ENCODE measurements at places on chromosomes 5 and 9. TPM values are rescaled to one million over a fixed set of nuclear protein-coding genes. Genes with fewer than 3 reads are reported as not detected.

DNA sequence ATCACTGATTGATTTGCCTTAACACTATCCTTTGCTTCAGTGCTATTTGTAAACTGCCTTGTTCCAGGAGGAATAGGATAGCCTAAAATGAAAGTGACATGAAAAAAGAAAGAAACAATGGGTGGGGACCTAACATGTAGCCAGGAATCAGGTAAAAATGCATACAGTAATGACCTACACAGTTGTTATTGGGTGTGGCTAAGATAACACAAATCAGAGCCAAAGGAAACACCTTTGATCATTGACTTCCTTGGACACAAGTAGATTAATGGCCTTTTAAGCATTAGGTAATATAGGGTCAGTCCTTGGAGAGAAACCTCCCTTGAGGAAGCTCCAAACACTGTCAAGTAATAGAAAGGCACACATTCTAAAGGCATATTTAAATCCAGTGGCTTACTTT lies 220.4 kb downstream of the TRPM3 start:
- H3K27me3 ChIP-seq, result no peaks in the 10 kb centered on the region
- no peak overlapping the region for H3K27ac ChIP-seq
- DNase-seq, result no peak
- H3K4me3 ChIP-seq, result no peak overlapping the region
- H3K4me1 ChIP-seq, result no peaks in the 10 kb centered on the region
- H3K36me3 ChIP-seq, result no peaks in the 10 kb centered on the region

DNA sequence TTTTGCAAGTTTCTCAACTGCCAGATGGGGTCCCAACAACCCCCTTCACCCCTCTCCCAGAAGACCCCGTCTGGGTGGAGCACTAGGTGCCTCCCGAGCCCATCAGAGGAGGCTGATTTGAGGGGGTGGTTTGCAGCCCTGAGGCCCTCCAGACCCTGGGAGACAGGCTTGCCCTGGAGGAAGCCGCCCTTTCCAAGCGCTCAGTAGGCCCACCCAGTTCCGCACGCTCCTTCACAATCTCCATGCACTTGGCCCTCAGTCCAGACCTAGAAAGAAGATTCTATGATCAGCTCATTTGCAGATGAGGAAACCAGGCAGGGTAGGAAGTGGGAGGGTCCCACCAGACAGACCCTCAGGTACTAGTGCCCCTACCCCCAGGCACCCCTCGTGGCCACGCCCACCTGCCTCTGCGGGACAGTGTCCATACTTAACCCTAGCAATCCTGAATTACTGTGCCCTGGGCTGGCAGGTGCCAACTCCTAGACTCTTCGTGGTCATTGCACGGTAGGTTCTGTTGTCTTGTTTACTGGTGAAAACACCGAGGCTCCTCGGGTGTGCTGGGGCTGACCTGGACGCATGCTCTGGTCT lies 22.3 kb downstream of the OR2V1 start:
- H3K36me3 ChIP-seq, result no peaks in the 10 kb centered on the region
- H3K27me3 ChIP-seq, result peaks cover 12% of the 10 kb centered on the region
- no peak overlapping the region for H3K27ac ChIP-seq
- no peak for DNase-seq
- no peak overlapping the region for H3K4me3 ChIP-seq
- H3K4me1 ChIP-seq, result no peaks in the 10 kb centered on the region

DNA sequence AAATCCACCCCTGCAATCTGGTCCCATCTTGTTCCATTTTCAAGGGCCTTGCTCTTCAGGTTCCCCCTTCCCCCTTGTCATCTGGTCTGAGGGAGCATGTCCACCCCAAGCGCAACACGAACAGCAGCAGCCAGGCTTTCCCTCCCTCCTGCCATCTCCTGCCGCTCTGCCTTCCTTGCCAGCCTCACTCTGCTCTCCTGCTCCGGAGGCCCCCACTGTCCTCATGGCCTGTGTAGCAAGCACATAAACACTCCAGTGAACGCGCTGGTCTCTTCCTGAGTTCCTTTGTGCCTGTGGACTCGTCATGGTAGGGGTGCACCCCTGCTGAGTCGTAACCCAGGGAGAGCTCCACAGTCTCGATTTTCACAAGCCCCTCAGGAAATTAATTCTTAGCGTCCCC lies 29.9 kb downstream of the TENT4A start:
- H3K36me3 ChIP-seq, result peaks cover 23% of the 10 kb centered on the region
- no peak overlapping the region for H3K27ac ChIP-seq
- no peak overlapping the region for H3K4me3 ChIP-seq
- H3K27me3 ChIP-seq, result no peaks in the 10 kb centered on the region
- no peak for DNase-seq
- H3K4me1 ChIP-seq, result no peaks in the 10 kb centered on the region

ENTREP1 gene
- not detected for total RNA-seq

- peaks cover 67% of the 10 kb centered on the region for H3K27me3 ChIP-seq
- no peak overlapping the region for H3K4me3 ChIP-seq
- no peak overlapping the region for H3K27ac ChIP-seq
Observed at GRCh38 chr9:124013309-124014210, 2.0 kb downstream of the LHX2 start.

LRRTM2 gene
- total RNA-seq, result not detected

IFNB1 gene
- not detected for total RNA-seq

SPZ1 gene
- not detected for total RNA-seq

- DNase-seq, result no peak
- H3K4me1 ChIP-seq, result peaks cover 90% of the 10 kb centered on the region
- no peak overlapping the region for H3K4me3 ChIP-seq
- H3K27me3 ChIP-seq, result no peaks in the 10 kb centered on the region
- no peaks in the 10 kb centered on the region for H3K36me3 ChIP-seq
Observed at GRCh38 chr9:33155393-33155792, 11.7 kb downstream of the B4GALT1 start.

DNA sequence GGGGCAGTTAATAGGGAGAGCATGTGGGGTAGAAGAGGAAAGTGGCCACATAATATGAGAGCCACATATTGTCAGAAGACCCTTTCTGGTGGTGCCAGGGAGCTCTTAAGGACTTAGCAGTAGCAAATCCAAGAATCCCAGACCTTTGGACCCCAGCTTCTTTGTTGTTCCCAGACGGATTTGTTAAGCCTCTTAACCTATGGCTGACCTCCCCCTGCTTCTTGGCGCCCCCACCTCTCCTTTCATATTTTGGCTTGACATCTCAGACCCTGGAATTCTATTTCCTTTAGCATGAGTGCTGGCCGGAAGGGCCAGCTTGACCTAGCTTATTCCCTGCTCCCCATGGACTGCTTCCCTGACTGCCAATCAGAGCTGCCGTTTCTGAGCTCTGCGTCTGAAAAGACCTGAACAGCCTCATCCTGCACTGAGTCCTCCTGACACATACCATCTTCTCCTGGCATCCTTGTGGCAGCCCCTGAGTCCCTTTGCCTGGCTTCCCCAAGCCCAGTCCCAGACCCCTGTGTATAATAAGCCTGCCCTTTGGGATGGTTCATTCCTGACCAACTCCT lies 116.3 kb downstream of the PRKACG start:
- no peak for DNase-seq
- no peak overlapping the region for H3K27ac ChIP-seq
- H3K27me3 ChIP-seq, result no peaks in the 10 kb centered on the region
- H3K36me3 ChIP-seq, result no peaks in the 10 kb centered on the region

DNA sequence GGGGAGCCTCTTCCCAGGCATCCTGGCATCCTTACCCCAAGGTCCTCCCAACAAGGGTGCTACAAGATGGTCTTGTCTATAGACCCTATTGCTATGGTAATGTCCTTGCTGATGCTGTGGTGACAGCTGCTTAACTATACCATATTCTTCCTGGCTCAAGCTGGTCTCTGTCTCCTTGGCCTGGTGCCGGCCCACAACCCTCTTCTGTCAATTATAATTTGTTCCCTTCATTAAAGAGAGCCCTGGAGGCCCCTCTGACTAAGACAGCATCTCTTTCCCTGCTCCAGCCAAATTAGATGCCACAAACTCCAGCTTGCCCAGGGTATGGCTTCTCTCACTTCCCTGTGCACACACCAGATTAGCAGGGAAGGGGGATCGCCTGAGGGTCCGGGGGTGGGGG lies 86.7 kb downstream of the PSD2 start:
- no peak overlapping the region for H3K4me3 ChIP-seq
- H3K36me3 ChIP-seq, result no peaks in the 10 kb centered on the region
- no peak for DNase-seq
- H3K4me1 ChIP-seq, result no peaks in the 10 kb centered on the region
- H3K27ac ChIP-seq, result no peak overlapping the region

- H3K4me1 ChIP-seq, result no peaks in the 10 kb centered on the region
- H3K36me3 ChIP-seq, result no peaks in the 10 kb centered on the region
- H3K27me3 ChIP-seq, result no peaks in the 10 kb centered on the region
- no peak for DNase-seq
- no peak overlapping the region for H3K4me3 ChIP-seq
- no peak overlapping the region for H3K27ac ChIP-seq
Observed at GRCh38 chr9:29129763-29130162, 1556.5 kb upstream of the C9orf72 start.

- H3K4me1 ChIP-seq, result no peaks in the 10 kb centered on the region
- DNase-seq, result no peak
- H3K27me3 ChIP-seq, result no peaks in the 10 kb centered on the region
- H3K27ac ChIP-seq, result no peak overlapping the region
Observed at GRCh38 chr9:116144555-116144954, 9.0 kb upstream of the PAPPA start.

SOHLH1 gene
- not detected for total RNA-seq

DNA sequence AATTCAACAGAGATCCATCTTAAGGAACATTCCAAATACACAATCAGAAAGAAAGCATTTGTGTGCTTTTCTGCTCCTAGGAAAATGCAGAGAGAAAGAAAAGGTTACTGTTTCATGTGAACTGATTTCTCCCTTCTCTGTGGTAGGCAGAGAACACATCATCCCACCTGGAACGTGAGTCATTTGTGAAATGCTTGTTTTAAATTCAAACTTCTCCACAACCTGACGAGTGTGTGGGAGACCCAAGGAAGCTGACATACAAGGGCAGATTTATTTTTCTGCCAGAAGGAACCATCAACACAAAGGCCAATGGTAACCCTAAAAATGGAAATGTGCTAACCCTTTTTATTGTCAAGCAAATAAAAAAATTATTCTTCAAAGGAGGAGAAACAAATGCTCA lies 156.4 kb downstream of the EFNA5 start:
- no peaks in the 10 kb centered on the region for H3K36me3 ChIP-seq
- no peak overlapping the region for H3K4me3 ChIP-seq
- DNase-seq, result no peak
- H3K27ac ChIP-seq, result no peak overlapping the region
- no peaks in the 10 kb centered on the region for H3K27me3 ChIP-seq
- H3K4me1 ChIP-seq, result no peaks in the 10 kb centered on the region

DNA sequence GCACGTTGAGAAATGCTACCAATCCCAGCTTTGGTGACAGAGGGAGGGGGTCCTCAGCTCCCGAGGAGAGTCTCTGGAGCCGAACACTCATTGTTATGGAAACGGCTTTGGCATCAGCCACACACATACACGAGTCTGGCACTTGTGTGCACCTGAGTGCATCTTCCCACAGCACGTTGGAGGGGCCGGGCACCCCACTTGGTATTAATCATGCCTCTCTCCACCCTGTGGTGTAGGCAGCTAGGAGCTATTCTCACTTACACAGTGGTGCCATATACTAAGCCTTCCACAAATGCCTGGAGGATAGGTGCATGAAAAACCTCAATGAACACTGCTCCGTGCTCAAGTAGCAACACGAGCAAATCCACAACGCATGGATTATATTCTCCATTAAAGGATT lies 133.9 kb upstream of the PANK3 start:
- H3K4me1 ChIP-seq, result no peaks in the 10 kb centered on the region
- H3K36me3 ChIP-seq, result no peaks in the 10 kb centered on the region
- no peak overlapping the region for H3K4me3 ChIP-seq

DNA sequence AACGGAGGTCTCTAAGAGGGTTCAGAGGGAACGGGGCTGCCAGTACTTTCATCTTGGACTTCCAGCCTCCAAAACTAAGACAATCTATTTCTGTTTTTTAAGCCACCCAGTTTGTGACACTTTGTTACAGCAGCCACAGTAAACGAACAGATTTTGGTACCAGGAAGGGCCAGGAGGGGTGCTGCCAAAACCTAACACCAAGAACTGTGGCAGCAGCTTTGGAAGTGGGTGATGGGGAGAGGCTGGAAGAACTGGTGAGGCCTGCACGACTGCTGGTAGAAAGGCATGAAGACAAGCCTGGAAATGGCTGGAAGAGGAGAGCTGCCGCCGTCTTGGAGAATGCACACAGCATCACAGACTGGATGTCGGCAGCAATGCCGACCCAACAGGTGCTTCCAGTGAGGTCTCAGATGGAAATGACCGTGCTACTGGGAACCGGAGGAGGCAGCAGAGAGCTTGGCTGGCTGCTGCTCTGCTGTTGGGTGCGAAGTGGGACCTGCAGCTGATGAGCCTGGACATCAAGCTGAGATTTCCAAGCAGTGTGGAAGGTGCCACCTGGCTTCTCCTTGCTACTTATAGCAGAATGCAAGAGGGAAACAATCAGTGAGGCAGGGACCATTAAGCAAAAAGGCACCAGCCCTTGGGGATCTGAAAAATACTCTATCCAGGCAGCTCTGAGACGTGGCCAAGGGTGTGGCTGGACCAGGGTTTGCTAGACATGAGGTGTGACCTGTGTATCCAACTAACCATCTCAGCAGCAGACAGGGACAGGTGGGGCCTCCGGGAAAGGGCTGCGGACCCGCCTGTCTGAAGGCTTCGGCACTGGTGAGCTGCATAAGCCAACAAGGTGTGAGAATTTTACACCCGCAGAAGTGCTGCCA lies 4.7 kb upstream of the TMEM210 start:
- no peak overlapping the region for H3K27ac ChIP-seq
- H3K27me3 ChIP-seq, result no peaks in the 10 kb centered on the region
- DNase-seq, result no peak

GMCL2 gene
- not detected for total RNA-seq

GRCh38 chr5:114243972-114244317 lies 117.9 kb upstream of the KCNN2 start:
- no peaks in the 10 kb centered on the region for H3K27me3 ChIP-seq
- no peaks in the 10 kb centered on the region for H3K36me3 ChIP-seq
- no peaks in the 10 kb centered on the region for H3K4me1 ChIP-seq
- DNase-seq, result no peak

GLDC gene
- total RNA-seq, result 3.1 TPM

All from CD8-positive, alpha-beta memory T cell (primary cell).